ENCODE measurements at places on chromosomes 12 and 14.

- peak; percentile 18 for DNase-seq
Observed at GRCh38 chr12:30134229-30134628, 350.5 kb upstream of the TMTC1 start.

- no peak for DNase-seq
Observed at GRCh38 chr12:81499809-81500208, 259.3 kb downstream of the PPFIA2 start.

GRCh38 chr12:23560611-23561010 lies 388.9 kb downstream of the SOX5 start:
- no peak for DNase-seq

- peak; percentile 57 for DNase-seq
Observed at GRCh38 chr12:117863002-117863709, 105.6 kb downstream of the KSR2 start.

GRCh38 chr12:127811988-127812387 lies 455.0 kb upstream of the TMEM132C start:
- no peak for DNase-seq

DNA sequence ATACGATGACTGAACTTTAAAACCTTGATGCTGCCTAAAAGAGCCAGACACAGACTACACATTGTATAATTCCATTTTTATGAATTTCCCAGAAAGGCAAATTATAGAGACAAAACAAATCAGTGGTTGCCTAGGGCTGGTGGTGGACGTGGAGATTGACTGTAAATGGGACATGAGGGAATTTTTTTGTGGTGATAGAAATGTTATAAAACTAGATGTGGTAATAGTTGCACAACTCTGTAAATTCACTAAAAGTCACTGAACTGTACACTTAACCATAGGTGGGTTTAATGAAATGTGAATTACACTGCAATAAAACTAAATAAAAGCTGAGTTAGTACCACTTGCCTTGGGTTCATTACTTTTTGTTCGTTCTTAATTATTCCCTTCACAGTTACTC lies 72.1 kb downstream of the PLEKHA5 start:
- DNase-seq: no peak

- no peak for DNase-seq
Observed at GRCh38 chr12:15180325-15180724, 40.9 kb downstream of the RERG start.

GRCh38 chr12:21553329-21553675 lies 27.2 kb downstream of the SPX start:
- no peak for DNase-seq

DNA sequence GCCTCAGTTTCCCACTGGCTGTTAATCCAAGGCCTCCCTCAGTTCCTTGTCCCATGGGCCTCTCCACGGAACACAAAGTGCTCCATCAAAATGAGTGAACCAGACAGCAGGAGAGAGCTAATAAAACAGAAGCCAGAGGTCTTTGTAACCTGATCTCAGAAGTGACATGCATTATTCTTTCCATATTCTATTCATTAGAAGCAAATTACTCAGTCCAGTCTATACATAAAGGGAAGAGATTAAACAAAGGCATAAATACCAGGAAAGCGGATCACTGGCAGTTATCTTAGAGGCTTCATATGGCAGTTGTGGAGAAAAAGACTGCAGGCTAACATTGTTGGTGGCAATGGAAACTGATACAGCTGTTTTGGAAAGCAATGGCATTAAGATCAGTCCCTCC lies 170.6 kb upstream of the GARIN6 start:
- DNase-seq: no peak

GRCh38 chr14:38774162-38774561 lies 328.9 kb downstream of the SEC23A start:
- no peak for DNase-seq

GRCh38 chr12:125773033-125773640 lies 707.9 kb downstream of the AACS start:
- peak; percentile 22 for DNase-seq

DNA sequence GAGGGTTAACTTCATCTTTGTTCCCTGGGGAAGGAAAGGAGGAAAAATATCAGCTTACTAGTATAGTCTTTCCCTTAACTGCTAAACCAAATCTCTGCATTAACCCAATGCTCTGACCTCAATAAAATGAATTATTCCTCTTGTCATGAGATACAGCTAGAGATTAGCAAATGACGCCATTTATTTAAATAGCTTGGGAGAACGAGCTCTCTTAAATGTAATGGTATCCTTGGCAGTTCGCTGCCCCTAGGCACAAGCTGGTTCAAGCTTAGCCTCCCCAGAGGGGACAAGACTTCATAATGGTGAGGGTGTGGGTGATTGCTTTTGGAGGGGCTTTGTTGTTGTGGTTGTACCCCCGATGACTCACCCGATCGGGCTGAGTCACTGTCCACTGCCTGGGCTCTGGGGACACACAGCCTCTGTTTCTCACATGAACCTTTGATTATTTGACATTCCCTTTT lies 19.6 kb downstream of the FNTB start:
- DNase-seq: peak; percentile 52

DNA sequence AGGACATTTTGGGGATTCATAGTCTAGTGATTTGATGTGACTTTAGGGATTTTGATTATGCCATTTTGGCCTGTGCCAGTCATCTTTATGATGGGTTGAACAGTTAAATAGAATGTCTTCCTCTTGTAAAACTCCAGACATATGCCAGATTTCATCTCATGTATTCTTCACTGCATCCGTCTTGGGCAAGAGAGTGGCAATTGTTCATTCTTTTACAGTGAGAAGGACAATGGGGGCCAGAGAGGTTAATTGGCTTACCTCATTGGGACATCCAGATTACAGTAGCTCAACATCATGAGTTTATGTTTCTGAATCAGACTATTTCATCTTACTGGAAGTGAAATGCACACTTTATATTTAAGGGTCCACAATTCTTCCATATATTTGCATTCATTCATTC lies 108.2 kb upstream of the SLC38A2 start:
- DNase-seq: no peak

GRCh38 chr12:25025260-25025659 lies 76.4 kb upstream of the BCAT1 start:
- no peak for DNase-seq

GRCh38 chr14:60343571-60344071 lies 94.6 kb downstream of the PPM1A start:
- DNase-seq: no peak

GRCh38 chr14:74956280-74957072 lies 1.1 kb upstream of the PGF start:
- no peak for DNase-seq

DNA sequence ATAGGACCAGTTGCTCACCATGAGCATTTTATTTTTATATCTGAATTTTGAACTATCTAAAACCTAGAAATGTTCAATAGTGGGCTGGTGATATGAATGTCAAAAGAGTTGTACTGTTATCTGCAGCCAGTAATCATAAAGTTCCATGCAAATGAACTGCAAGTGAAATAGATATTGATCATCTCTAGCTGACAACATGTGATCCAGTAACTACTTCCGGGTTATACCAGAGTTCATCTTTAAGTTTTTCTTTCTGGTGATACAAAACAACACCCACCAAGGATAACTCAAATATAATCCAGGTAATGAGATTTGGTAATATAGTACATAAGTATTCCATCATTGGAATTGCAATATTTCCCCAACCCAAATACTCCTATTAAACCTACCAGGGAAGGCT lies 4.1 kb downstream of the IL26 start:
- no peak for DNase-seq

DNA sequence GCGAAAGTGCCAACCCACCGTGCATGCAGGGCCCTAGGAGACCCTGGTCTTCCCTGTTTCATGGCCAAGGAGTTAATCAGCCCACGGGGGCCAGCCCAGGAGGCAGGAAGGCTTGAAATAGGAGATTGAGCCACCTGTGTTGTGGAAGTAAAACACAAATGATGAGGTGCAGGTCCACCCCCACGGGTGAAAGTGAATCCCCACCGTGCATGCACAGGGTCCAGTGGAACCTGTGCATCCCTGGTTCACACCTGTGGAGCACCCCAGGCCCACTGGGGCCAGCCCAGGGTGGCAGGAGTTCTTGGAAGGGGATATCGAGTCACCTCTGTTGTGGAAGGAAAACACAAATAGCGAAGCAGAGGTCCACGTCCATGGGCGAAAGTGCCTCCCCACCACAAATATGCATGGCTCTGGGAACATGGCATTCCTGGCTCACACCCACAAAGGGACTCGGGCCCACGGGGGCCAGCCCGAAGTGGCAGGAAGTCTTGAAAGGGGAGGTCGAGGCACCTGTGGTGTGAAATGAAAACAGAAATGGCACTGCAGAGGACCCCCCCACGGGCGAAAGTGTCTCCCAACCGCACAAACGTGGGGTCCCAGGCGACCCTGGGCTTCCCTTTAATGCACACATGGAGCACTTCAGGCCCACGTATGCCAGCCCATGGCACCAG lies 381.5 kb downstream of the ALG10 start:
- DNase-seq: no peak

DNA sequence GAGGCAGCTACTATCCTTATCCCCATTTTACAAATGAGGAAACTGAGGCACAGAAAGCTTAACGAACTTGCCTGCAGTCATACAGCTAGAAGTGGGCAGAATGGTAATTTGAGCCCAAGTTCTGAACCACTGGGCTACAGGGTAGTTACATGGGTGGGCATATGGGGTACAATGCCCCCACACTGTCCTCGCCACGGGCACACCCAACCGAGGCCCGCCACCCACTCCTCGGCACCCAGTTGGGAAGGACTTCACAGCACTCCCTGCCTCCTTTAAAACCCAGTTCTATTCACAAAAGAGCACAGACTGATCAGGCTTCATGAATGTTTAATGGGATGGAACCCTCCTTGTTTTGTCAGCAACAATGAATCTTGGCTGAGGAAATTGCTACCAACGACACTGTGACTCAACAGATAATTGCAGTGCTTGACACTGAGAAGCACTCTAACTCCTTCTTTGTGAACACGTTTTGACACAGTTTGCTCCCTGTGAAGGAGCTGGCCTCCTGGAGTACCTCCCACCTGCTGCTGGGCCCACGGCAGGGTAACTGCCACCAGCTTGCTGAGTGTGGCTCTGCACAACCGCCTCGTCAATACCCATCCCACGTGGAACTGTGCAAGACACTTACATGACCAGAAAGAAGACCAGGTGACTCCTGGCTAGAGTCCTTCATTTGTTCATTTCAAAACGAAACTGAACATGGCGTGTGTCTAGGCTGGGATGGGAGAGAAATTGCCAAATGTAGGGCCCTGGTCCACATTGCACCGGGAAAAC lies 63.5 kb downstream of the CLMN start:
- no peak for DNase-seq

GRCh38 chr12:114676142-114676741 lies 7.7 kb downstream of the TBX3 start:
- DNase-seq: peak; percentile 61

DNA sequence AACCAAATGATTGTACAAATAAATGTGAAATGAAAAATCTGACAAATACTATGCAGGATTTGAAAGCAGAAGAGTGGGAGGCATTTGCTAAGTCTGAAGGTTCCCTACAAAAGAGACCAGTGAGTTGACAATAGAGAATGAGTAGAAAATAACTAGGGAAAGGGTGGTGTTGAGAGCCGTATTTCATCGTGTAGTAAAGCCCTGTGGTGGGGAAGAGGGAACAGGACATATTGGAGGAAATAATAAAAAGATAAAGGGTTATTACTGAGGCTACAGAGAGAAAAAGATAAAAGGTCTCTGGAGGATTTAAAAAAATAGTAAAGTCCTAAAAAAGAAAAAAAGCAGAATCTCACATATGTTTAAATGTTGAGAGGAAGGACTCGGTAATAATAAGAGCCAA lies 268.8 kb downstream of the DUSP6 start:
- no peak for DNase-seq

GRCh38 chr12:109739747-109740693 lies 26.4 kb downstream of the FAM222A start:
- DNase-seq: peak; percentile 11

- no peak for DNase-seq
Observed at GRCh38 chr14:59919570-59920377, at the start of gene LRRC9. TSS of gene LRRC9 (plus strand) at chr14:59920144.

GRCh38 chr12:67919406-67919805 lies 69.8 kb upstream of the IFNG-AS1 start:
- peak; percentile 78 for DNase-seq

GRCh38 chr14:75141062-75141461 lies 14.2 kb upstream of the NEK9 start:
- DNase-seq: no peak

DNA sequence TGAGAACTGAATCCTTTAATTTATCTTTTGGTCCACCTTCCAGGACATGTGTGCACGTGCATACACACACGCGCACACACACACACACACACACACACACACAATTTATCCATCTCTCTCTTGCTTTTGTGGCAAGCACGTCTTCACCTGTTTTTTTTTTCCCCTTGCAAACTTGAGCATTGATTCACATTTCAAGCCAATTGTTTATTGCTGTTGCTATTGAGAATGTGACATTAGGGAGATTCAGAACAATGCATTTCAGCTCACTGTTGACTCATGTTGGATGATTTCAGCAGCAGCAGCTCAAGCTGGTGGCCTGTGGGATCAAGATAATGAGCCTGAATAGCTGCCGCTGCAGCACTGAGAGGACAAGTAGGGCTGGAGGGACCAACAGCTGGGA lies 128.9 kb downstream of the SNAPC1 start:
- peak; percentile 16 for DNase-seq

DNA sequence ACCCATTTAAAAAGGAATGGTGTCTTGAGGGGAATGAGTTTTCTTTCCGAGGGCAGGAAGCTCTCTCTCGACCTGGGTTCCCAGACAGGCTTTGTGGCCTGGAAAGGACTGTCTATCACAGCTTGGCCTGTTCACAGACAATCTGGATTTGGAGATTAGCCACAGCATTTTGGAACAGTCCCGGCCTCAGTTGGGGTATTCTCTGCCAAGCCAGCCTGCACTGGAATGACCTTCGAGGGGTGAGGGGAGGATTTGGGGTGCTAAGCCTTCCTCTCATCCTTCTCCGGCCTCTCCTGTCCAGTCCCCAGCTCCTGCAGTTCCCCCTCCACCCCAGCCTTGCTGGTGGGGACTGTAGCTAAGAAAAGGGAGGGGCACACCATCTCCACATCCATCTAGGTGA lies 13.0 kb downstream of the TBX5 start:
- no peak for DNase-seq

DNA sequence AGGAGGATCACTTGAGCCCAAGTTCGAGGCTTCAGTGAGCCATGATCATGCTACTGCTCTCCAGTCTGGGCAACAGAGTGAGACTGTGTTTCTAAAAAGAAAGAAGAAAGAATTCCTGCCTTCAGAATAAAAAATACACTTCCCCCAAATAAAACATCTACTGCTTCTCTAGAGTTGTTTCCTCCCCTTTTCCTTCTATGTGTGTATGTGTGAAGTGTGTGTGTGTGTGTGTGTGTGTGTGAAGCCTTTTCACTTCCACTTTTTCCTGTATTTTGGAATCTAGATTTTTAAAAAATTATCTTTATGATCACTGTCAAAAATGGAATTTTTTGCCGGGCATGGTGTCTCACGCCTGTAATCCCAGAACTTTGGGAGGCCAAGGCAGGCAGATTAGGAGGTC lies 12.6 kb upstream of the SNX6 start:
- DNase-seq: no peak

DNA sequence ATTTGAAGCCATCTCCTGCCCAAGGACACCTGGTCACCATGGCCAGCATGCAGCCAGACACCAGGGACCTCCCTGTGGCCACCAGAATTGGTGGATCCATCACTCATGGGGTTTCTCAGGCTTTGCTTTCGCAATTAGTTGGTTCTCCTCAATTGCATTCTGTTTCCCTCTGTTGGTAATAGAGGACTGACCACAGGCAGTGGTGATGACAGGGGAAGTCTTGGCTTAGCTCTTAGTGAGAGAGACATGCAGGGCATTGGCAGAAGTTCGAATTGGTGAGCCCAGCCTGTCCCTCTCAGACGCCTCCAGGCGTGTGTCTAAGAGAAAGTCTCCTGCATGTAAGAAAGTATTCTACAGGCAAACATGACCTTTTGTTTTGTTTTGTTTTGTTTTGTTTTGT lies 21.3 kb downstream of the HCAR2 start:
- DNase-seq: no peak
